ENCODE measurements at places on chromosomes 13 and 19.

GRCh38 chr19:40594255-40594654, 6.9 kb upstream of the LTBP4 start:
- DNase-seq = peak; percentile 26

DNA sequence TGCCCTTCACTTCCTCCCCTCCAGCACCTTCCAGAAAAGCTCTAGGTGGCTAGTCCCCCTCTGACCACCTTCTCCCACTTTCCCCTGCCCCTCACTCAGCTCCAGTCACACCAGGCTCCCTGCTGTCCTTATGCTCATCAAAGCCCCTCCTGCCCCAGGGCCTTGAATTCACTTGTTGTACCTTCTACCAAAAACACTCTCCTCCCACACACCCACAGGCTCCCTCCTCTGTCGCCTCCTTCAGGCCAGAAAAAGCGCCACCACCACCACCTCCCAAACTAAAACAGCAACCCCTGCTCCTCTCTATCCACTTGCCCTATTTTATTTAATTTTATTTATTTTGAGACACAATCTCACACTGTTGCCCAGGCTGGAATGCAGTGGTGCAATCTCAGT, 4.8 kb upstream of the CEACAM16 start:
- DNase-seq = no peak

DNA sequence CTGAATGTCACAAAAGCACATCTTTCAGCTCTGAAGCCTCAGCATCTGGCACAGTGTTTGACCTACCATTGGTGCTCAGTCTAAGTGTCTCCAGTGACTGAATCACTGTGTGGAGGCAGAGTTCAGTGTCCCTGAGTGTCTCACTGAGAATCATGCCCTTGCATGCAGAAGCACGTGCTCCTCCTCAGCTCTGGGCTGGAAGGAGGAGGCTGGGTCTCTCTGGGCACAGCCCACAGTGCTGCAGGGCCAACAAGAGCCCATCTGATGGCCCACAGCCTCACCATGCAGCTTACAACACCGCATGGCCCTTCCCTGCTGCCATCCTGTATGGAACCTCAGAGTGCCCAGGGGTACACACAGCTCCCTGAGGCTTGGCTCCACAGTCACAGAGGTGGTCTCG, 86.1 kb downstream of the TEX26 start:
- no peak for DNase-seq

- no peak for DNase-seq
Observed at GRCh38 chr13:51327961-51328360, 11.5 kb upstream of the SERPINE3 start.

DNA sequence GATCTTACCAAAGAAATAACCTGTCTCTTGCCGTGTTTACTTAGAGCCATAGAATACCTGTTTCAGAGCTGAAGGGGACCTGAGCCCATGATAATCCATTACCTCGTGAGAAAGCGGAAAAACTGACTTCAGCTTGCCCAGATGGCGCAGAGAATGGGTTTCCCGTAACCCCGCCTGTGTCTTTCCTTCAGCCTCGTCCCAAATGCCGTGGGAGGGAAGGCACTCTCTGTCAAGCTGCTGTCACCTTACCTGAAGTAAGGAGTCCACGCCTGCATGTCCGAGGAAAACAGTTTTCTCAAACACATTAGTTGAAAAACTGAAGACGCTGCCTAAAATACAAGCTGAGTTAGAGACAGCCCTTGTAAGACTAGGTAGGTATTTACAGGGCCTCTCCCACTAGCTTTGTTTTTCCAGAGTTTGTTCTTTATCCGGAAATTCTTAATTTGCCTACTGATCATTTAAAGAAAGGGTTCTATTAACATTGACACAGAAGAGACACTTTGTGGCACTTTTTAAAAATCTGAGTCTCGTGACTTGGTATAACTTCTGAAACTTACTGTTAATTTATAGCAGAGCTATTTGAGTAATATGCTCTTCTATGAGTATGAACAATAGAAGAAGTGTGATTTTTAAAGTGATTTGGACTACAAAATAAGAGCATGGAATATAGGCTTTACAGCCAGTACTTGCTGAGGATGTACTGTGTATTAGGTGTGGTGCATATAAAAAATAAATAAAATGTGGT, 1.3 kb upstream of the INTS6 start:
- peak; percentile 10 for DNase-seq

GRCh38 chr13:85247780-85248179, 551.4 kb downstream of the SLITRK6 start:
- no peak for DNase-seq

DNA sequence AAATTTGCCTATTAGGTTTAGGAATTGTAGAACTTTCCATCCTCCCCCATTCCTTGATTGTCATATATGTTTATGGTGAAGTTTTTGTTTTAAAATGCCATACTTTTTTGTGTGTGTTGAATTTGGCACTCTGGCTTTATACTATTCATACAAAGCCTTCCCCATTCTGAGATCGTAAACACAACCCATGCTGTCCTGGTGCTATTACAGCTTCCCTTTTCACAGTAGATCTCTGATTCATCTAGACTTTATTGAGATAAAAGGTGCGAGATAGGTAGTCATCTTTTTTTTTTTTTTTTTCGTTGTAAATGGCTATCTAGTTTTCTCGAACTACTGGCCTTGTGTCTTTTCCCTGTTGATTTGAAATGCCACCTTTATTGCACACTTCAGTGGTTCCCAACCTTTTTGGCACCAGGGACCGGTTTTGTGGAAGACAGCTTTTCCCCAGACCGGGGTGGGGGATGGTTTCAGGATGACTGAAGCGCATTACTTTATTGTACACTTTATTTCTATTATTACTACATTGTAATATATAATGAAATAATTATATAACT, 94.6 kb downstream of the LRCH1 start:
- no peak for DNase-seq

GRCh38 chr19:10104130-10104513, 1.6 kb upstream of the ANGPTL6 start:
- DNase-seq = no peak

GRCh38 chr19:5821521-5822180, 16.8 kb downstream of the NRTN start:
- no peak for DNase-seq

GRCh38 chr13:33467556-33467955, 182.0 kb upstream of the STARD13 start:
- no peak for DNase-seq

DNA sequence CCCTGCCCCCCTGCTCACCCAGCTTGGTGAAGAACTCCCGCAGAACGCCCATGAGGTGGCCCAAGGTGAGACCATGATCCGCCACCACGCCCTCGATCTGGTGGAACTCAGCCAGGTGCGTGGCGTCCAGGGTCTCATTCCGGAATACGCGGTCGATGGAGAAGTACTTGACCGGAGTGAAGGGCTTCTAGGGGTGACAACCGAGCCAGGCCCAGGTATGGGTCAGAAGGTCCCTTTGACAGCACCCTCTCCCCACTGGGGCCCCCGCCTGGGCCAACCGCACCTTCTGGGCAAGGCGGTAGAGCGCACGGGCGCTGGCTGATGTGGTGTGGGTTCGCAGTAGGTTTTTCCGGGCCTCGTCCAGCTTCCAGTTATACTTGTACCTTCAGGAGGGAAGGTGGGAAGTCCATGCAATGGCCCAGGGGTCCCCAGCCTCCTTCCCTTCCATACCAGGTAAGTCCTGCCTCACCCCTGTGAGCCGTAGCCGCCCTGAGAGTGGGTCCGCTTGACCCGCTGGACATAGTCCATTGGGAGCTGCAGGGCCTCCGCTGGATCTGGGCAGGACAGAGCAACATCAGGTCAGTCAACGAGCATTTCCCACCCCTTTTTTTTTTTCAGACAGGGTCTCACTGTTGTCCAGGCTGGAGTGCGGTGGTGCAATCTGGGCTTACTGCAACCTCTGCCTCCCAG, 5.7 kb upstream of the SYCE2 start:
- no peak for DNase-seq

GRCh38 chr19:18280247-18281081, 958 bp downstream of the JUND start:
- peak; percentile 69 for DNase-seq

GRCh38 chr19:30625947-30626625, 253.9 kb downstream of the ZNF536 start:
- DNase-seq = no peak

GRCh38 chr19:50556282-50557008, 11.8 kb downstream of the LRRC4B start:
- peak; percentile 54 for DNase-seq

GRCh38 chr19:8265872-8266271, 42.3 kb downstream of the CD320 start:
- no peak for DNase-seq

GRCh38 chr19:30132343-30133075, 190.5 kb downstream of the URI1 start:
- DNase-seq = no peak

- no peak for DNase-seq
Observed at GRCh38 chr13:21884299-21884909, 213.5 kb downstream of the FGF9 start.

DNA sequence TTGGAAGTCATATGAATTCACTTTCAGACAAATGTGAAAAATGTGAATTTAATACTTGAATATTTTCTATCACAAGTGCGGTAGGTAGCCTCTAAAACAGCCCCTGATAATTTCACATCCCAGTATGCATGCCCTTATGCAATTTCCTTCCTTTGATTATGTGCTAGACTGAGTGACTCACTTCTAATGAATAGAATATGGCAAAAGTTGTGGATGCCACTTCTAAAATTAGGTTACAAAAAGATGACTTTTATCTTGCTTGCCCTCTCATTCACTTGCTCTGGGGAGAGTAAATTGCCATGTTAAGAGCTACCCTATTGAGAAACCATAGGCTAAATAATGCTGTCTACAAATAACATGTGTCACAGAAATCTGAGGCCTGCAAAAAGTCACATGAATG, 402.5 kb upstream of the PCDH9 start:
- DNase-seq = peak; percentile 59

DNA sequence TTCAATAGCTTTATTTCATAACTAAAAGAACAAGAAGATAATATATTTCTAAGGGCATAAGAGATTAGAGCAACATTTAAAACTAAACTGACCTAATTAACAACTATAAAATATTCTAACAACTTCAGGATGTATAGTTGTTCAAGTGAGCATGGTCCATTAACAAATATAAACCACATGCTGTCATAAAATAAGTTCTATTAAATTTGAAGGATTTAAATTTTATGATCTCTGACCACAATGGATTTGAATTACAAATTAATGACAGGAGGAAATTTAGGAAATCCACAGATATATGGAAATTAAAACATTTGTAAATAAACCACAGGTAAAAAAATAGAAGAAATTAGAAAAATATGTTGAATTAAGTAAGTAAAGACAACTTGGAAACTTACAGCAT, 196.5 kb upstream of the PCDH20 start:
- DNase-seq = no peak

DNA sequence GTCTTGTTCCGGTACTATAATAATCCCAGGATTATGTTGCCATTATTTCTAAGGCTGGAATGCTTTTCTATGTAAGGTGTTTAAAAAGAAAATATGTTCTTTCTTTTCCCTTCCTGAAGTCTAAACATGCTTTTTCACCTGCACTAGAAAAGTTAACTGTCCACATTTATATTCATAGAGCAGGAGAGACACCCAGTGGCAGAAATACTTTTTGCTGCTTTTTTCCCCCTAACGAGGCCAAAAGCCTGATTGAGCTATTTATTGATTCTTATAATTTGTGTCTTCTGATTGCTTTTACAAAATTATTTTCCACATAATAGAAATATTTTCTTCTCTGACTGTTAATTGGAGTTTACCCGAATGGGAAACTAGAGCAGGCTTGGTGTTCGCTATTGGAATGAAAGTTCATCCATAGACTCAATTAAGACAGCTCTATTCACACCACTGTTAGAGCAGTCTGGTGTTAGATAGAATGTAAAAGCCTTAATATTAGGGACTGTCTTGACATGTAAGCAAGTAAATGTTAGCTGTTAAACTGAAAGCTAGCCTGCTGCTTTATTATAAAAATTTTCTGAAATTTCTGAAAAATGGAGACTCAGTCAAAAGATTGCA, 15.8 kb downstream of the GPR180 start:
- no peak for DNase-seq

DNA sequence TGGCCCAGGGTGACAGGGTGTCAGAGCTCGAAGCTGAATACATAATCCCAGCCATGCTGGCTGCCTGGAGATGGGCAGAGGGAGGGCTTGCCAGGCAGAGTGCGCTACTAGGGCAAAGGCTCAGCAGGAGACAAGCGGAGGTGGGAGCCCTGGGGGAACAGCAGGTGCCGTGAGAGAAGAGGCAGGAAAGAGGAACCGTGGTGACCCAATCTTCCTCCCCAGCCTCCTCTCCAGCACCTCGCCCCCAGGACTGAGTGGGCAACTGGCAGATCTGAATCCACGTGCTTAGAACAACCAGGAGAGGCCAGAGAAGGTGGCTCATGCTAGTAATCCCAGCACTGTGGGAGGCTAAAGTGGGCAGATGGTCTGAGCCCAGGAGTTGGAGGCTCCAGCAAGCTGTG, 11.0 kb upstream of the CCL25 start:
- DNase-seq = no peak

- DNase-seq = no peak
Observed at GRCh38 chr13:31987535-31988170, 43.9 kb upstream of the FRY start.
